ENCODE measurements at places on chromosomes 6 and 20. TPM values are rescaled to one million over a fixed set of nuclear protein-coding genes. Genes with fewer than 3 reads are reported as not detected.

DACT2 gene
- polyA plus RNA-seq: not detected

AURKA gene
- polyA plus RNA-seq: 88.5 TPM

TGM6 gene
- polyA plus RNA-seq: not detected

DNA sequence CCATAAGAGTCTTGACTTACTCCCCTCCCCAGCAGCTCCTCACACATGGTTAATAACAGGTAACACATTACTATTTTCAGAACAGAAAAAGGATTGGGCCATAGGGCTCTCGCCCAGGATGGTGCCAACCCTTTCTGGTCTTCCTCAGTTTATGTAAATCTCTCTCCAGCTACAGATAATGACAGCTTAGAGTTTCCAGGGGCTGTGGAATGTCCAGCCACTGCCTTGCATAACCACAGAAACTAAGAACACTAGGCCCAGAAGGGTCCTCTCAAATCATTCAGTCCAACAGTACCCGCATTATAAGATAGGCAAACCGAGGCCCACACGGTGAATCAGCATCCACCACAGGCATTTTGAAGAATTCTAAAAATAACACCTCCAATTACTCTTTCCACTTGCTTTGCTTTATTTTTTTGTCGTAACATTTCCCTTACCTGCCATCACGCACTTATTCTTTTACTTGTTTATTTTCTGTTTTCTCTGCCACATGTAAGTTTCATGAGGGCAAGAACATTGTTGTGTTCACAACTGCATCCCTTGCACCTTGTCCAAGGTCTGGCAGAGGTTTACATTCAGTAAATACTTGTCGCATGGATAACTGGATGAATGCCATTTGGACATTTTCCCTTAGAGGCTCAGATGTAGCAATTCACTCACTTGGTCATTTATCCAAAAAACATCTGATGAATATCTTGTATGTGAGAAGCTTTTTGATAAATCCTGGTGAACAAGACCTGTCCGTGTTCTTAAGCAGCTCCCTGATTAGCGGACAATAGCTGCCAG, 6.4 kb upstream of the SDC4 start:
- peak; percentile 27 for DNase-seq
- H3K4me1 ChIP-seq: peaks cover 36% of the 10 kb centered on the region
- H3K36me3 ChIP-seq: no peaks in the 10 kb centered on the region
- peak overlapping the region; percentile 53 for H3K27ac ChIP-seq
- H3K27me3 ChIP-seq: no peaks in the 10 kb centered on the region

DNA sequence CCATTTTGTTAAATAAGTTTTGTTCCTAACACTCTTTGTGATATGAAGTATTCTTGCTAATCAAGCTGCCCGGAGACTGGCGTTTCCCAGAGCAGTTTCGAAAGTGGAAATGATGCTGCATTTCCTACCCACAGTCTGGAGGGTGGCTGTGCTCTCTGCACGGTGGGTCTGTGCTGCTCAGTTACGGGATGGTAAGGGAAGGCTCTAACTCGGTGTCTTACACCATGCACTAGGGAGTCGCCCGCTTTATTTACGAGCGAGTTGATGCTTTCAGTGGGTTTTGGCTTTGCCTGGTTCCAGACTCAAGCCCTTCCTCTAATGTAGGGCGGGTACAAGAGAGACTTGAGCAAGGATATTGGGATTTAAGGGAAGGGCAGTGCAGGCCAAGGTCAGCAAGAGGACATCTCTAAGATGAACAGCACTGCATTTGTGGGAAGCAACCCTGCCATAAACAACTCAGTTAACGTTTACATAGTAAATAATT, 180.1 kb upstream of the AKAP12 start:
- peaks cover 32% of the 10 kb centered on the region for H3K4me1 ChIP-seq
- H3K27me3 ChIP-seq: no peaks in the 10 kb centered on the region
- H3K36me3 ChIP-seq: peaks cover 20% of the 10 kb centered on the region
- peak overlapping the region; percentile 83 for H3K27ac ChIP-seq

- H3K27me3 ChIP-seq: no peaks in the 10 kb centered on the region
- DNase-seq: peak; percentile 62
- H3K4me1 ChIP-seq: peaks cover 18% of the 10 kb centered on the region
- H3K36me3 ChIP-seq: no peaks in the 10 kb centered on the region
- H3K27ac ChIP-seq: peak overlapping the region; percentile 42
These were observed 80.6 kb downstream of the FNDC1 start for GRCh38 chr6:159249752-159250151.

NFYA gene
- 9.8 TPM for polyA plus RNA-seq

DNA sequence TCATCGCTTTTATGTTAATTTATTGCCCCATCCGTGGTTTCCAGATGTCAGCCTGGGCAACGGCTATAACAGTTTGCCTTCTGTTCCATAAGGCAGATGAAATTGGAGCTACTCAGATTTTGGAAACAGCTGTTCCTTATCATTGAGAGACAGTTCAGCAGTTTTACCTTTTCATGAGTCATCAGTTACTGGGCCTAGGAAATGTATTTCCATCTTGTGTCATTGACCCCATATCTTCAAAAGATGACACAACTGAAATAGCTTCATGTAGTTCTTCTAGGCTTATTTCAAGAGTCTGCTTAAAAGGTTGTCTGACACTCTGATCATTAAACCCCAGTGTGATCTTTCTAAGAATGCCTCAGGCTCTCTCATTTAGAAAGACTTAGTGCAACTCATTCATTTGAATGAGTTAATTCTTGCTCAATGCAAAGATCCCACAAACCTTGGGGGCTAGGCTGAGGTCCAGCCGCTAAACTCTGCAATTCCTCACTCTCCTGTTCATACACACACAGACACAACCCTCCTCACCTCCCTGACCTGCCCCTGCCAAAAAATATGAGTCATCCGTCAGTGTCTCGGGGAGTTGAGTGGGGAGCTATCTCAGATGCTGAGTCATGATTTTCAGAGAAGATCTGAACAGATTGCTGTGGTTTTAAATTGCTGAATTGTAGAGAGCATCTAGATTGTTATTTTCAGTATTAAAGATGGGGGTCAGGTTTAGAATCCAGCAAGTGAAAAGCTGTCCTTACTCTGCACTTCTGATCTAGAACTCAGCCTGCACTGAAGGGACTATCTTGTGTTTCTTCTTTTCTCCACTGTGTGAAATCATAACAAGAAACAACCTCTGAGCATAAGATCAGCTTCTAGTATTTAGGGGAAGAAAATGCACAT, 61.8 kb downstream of the RPP40 start:
- peaks cover 31% of the 10 kb centered on the region for H3K4me1 ChIP-seq
- H3K27me3 ChIP-seq: no peaks in the 10 kb centered on the region
- no peaks in the 10 kb centered on the region for H3K36me3 ChIP-seq
- DNase-seq: peak; percentile 93
- peak overlapping the region; percentile 3 for H3K4me3 ChIP-seq
- peak overlapping the region; percentile 68 for H3K27ac ChIP-seq
